Activated CD8-positive, alpha-beta T cell treated with anti-CD3 and anti-CD28 coated beads, Interleukin-2, amount 10 ng/mL, durations not matched to agents 7 days and 5 days (primary cell): ENCODE measurements at places on chromosomes 3 and 15. TPM values are rescaled to one million over a fixed set of nuclear protein-coding genes. Genes with fewer than 3 reads are reported as not detected.

Gene CYP1A1
- 4.8 TPM for total RNA-seq

Gene LRRC31
- total RNA-seq = not detected

Gene ZNF860
- not detected for total RNA-seq

Gene SAXO2
- total RNA-seq = 2.0 TPM

Gene UBAP1L
- total RNA-seq = 3.5 TPM

Gene ARL14
- total RNA-seq = not detected

Gene SLC22A14
- not detected for total RNA-seq

Gene PLSCR2
- not detected for total RNA-seq

Gene SLCO3A1
- total RNA-seq = 29.3 TPM

Gene OSTN
- total RNA-seq = not detected

Gene HTR3C
- total RNA-seq = not detected

DNA sequence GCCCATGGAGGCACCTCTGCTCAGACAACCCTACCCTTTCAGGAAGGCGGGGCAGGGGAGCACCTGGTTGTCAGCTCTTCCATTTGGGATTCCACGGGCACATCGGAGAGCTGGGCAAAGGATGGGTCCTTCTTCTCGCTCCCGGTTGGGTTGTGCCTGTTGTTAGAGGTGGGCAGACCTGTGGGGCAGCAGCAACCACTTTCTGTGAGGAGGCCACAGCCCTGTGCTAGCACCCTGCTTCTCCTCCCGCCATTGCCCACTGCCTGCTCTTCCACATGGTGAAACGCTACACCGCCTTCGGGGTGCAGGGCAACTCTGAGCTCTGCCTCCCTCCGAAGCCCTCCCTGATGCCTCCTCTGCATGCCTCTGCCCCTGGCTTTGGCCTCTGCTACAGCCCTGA, 7.0 kb upstream of the HHATL start:
- DNase-seq = no peak

- no peak for DNase-seq
Observed at GRCh38 chr3:188002626-188003138, 151.3 kb upstream of the LPP start.

DNA sequence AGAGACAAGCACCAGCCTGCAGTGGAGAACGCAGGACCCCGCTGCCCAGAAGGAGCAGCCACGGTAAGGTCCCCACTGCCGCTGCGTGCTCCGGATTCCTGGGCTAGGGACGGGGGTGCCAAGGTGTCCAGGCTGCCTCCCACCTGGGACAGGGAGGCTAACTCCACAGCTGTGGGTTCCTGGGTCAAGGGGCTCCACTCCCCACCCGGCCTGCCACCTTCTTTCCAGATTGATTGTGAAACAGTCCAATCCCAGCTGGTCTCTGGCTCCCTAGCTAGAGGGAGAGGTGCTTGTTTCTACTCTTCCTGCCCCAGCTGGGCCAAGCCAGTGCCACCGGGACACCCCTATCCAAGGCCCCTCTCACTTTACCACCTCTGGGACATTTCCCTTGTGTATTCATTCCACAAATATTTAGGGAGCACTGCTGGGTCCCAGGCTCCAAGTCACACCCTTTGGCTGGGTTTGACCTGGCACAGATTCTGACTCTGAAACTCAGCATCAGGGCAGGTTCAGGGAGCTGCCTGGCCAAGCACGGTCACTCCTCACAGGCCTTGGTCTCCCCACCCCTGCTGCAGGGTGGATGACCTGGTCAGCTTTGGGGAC, 1.9 kb downstream of the PAK6 start:
- DNase-seq = no peak

GRCh38 chr3:197501496-197501878, 54.3 kb downstream of the BDH1 start:
- no peak for DNase-seq

DNA sequence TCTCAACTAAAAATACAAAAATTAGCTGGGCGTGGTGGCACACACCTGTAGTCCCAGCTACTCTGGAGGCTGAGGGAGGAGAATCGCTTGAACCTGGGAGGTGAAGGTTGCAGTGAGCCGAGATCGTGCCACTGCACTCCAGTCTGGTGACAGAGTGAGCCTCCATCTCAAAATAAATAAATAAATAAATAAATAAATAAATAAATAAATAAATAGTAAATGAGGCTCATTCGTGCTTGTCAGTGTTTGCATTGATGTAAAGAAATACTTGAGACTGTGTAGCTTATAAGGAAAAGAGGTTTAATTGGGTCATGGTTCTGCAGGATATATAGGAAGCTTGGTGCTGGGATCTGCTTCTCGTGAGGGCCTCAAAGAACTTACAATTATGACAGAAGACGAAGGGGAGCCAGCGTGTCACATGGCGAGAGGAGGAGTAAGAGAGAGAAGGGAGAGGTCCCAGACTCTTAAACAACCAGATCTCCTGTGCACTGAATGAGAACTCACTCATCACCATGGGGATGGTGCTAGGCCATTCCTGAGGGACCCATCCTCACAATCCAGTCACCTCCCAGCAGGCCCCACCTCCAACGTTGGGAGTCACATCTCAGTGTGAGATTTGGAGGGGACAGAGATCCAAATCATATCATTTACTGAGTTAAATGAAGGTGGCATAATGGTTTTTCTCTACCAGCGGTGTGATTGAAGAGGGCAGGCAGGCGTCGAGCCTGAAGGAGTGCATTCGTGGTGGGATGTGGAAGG, 104.5 kb downstream of the FNDC3B start:
- no peak for DNase-seq

DNA sequence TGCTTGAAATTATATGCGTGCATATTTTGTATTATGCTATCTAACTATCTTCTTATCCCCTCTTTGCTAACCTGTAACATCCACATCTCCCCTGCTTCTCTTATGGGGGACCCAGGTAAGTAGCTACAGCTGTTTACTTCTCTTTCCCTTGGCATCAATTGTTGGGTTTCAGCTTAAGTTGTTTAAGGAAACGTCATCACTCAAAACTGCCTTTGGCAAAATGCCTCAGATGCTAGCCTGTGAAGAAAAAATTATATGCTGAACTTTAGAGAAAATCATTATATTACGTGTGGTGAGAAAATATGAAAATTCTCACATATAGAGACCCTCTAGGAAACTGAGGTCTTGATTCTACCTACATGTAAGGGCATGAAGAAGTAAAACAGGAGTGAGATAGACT, 447.0 kb upstream of the NECTIN3 start:
- DNase-seq = no peak

GRCh38 chr3:194329583-194329965, 21.6 kb downstream of the CPN2 start:
- no peak for DNase-seq

DNA sequence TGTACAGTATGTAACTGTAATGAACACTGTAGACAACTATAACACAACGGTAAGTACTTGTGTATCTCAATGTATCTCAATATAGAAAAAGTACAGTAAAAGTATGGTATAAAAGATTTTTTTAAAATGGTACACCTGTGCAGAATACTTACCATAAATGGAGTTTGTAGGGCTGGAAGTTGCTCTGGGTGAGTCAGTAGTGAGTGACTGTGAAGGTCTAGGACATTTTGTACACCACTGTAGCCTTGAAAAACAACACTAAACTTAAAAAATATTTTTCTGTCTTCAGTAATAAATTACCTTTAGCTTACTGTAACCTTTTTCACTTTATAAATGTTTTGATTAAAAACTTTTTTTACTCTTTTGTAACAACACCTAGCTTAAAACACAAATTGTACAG, 142.9 kb downstream of the ATG7 start:
- DNase-seq = no peak

- DNase-seq = no peak
Observed at GRCh38 chr15:42053914-42054313, 33.1 kb upstream of the PLA2G4E start.

DNA sequence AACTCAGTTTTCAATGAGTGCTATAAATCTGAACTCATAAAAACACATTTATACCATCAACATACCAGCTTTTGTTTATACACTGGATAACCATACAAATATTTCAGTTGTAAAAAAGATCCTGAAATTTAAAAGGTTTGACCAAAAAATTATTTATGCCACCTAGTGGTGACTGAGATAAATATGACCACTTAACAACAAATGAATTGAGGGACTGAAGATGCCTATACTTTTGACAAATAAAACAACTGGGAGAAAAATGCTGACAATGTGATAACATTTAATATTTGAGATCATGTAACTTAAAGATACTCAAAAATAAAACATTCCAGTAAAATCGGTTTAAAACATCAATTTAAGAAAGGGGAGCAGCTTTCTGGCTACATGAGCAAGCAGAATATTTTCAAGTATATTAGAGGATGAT, 30.4 kb downstream of the ATG3 start:
- DNase-seq = no peak

GRCh38 chr3:31531452-31531991, 1.2 kb upstream of the STT3B start:
- DNase-seq = no peak

DNA sequence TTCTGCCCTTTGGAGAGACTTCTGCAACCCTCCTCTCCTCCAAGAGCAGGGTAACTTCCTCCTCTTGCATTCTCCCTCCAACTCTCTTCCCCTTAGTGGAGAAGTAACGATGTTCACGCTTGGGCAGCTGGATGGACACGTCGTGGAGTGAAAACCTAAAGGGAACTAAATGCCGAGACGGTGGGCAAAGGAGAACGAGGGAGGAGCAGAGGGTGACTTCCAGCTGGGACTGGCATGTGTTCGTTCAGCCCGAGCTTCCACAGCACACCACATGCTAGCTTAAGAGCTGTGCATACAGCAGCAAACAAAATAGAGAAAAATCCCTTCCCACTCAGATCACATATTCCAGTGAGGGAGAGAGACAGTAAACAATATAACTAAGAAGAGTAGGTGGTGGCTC, 179.8 kb downstream of the SLCO3A1 start:
- no peak for DNase-seq

GRCh38 chr15:96334017-96334704, 3.7 kb downstream of the NR2F2 start:
- no peak for DNase-seq

- DNase-seq = peak; percentile 85
Observed at GRCh38 chr15:75198560-75199356, 2.9 kb upstream of the C15orf39 start.
